ENCODE measurements at places on chromosomes 12 and 14.

DNA sequence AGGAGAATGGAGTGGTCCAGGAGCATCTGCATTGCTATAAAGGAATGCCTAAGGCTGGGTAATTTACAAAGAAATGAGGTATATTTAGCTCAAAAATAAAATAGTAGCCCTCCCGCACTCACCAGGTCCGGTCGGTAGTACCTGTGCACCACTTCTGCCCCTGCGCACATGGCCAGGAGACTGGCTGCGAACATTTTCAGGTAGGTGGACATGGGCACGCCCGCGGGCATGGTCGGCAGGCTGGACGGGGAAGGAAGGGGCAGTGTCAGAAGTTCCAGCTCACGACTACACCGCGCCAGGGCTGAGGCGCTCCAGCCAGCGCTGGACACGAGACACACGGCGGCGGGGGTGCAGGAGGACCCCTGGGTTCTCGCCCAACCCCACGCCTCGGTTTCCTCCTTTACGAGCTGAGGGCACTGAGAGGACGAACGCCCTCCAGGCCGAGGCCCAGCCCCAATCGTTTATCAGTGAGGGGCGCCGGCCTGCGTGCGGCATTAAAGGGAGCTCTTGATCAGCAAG, 9.1 kb upstream of the TDG start:
- DNase-seq, result no peak

DNA sequence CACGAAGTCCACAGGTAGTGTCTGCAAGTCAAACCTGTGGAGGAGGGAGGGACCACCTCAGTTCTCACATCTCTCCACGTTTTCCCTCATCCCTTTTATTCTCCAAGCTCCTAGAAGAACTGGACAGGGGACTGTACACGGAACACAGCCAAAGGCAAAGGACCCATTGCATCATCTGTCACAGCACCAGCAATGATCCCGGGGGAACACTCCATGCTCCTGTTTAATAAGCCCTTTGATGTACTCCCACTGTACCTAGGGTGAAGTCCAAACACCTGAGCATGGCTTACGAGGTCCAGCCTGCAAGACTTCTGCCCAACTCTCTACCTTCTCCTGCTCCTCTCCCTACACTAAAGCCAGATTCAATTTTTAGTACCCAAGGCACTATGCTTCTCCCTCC, 26.5 kb downstream of the PRPF40B start:
- no peak for DNase-seq

DNA sequence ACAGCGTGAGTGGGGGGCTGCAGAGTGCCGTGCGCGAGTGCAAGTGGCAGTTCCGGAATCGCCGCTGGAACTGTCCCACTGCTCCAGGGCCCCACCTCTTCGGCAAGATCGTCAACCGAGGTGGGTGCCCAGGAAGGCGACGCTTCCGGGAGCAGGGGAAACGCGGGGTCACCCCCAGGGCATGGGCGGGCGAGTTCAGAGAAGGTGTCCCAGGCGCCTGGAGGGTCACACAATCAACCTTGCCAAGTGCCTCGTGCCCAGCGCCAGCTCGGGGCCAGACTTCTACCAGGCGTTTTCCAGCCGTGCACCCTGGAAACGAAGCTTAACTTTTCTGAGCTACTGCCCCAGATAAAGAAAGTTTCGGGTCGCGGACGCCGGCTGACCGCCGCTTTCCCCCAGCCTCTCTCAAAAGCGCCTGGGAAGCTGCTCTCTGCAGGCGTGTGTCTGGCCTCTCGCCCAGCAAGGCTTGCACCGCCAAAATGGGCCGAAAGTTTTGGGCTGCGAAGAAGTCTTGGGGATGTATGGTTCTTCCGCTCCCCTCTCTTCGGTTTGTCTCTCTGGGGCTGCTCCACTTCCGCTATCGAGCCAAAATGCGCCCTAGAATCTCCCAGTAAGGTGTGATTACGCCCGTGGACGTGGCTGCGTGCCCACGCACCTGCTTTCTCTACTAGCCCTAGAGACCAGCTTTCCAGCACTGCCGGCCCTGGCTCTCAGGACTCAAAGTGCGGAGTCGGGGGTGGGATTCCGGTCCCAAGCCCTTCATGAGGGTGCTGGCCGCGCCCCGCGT, 1.7 kb downstream of the WNT1 start:
- DNase-seq, result no peak

- DNase-seq, result no peak
These were observed 37.3 kb upstream of the RCOR1 start for GRCh38 chr14:102554821-102555819.

DNA sequence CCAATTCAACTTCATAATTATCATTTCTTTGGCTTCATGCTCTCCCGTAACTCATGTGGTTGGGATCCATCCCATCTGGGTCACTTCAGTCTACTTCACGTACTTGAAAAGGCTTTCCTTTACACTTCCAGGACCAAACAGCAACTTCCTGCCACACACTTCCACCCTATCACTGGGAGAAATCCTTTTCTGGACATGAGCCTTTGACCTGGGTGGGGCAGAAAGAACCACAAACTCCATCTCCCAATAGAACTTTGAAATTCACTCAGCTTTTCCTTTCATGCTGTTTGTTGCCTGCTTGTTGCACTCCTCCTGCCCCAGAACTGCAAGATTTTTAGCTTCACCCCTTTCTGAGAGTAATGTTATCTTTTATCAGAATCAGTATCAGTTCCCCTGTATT, 18.4 kb upstream of the GALNT16 start:
- no peak for DNase-seq

GRCh38 chr12:105954951-105955931, 183.5 kb downstream of the NUAK1 start:
- DNase-seq, result no peak
